Pancreas (tissue), 10 donors: ENCODE measurements at places on chromosomes 12 and 14. TPM values are rescaled to one million over a fixed set of nuclear protein-coding genes. Genes with fewer than 3 reads are reported as not detected.

LRRK2 gene
- total RNA-seq: 5.7 TPM

CCDC197 gene
- total RNA-seq: not detected

- DNase-seq: no peak
These were observed 57.9 kb downstream of the GNS start for GRCh38 chr12:64701283-64701682.

DEPDC4 gene
- total RNA-seq: 1.6 TPM

- DNase-seq: no peak
These were observed 204.5 kb downstream of the MON2 start for GRCh38 chr12:62670986-62671720.

DNA sequence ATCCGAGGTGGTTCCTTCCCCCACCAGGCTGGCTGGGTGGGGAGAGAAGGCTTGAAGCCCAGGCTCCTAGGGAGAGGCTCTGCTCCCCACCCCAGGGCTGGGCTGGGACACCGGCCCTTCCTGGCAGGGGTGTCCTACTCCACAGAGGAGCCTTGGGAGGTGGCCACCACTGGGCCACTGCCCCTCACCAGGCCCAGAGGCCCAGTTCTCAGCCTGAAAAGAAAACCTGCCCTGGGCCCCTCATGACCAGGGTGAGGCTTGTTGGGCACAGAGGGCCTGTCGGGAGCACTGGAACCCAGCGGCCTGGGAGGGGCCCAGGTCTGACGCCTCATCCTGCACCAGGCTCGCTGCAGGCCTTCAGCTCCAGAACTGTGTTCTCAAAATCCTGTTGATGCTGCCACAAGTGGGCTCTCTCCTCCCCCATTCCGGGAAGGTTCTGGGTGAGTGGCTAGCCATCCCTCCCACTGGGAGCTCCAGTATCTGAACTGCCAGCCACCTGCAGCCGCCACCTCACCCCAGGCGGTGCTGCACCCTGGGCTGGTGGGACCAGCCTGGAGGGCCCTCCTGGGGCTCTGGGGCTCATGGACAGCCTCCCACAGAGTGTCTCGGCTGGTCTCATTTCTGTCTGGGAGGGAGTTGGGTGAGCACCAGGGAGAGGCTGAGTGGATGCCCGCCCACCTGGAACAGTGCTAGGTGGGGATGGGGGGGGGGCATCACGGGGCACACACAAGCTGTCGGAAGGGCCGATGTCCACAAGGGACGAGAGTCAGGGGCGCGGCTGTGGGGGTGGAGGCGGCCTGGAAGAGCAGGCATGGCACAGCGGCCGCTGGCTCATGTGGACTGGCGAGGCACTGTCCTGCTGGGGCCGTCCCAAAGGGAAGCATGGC lies 11.8 kb downstream of the BAG5 start:
- no peak for DNase-seq

P2RX2 gene
- total RNA-seq: not detected

GRCh38 chr14:20607617-20608016 lies 16.4 kb upstream of the RNASE12 start:
- DNase-seq: no peak

DNA sequence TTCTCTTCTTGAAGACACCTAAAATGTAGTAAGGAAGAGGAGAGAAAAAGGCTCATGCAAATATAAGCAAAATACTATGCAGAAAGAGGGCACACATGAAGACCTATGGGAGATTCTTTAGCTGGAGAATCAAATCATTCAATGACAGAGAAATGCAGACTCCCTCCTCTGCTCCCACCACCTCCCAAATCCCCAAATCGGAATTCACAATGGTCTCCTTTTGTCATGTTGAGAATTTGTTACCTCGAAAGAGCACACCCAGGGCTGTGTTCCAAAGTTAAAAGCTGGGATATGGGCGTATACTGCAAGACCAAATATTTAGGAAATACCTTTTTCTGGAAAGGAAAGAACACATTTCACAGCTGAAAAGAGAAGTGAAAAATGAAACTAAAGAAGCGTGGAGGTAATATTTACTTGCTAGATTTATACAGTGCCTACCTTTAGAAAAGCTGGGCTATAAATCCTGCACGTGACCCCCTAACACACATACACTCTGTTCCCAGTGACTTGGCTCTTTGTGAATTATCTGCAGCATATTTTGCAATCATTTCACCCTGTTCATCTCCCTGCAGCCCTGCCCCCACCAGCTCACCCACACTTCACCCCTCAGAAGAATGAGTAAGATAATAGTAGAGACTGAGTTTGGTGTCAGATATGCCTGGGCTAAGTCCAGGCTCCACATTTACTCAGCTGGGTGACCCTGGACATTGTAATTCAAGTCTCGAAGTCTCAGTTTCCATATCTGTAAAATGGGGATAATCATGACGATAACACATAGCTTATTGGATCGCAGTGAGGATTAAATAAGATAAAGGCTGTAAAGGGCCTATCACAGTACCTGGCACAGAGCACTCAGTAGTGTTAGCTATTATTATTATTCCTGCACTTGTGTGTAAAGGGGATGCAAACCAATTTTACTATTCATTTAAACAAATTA lies 2.9 kb upstream of the CACNA1C start:
- no peak for DNase-seq

RDH12 gene
- total RNA-seq: 2.5 TPM

DNA sequence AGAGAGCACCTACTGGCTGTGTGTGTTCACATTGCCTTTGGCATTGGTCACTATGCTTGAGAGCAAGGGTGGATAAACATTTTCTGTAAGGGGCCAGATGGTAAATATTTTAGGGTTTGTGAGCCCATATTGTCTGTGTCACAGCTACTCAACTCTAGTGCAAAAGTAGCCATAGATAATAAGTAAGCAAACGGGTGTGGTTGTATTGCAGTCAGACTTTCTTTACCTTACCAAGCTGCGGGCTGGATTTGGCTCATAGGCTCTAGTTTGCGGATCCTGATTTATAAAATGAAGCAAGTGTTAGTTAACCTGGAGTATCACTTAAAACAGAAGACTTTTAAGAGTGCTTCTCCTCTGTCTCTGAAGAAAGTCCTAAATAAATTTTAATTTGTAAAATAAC lies 169.0 kb downstream of the KICS2 start:
- no peak for DNase-seq

SAMD4A gene
- 11.0 TPM for total RNA-seq

DNA sequence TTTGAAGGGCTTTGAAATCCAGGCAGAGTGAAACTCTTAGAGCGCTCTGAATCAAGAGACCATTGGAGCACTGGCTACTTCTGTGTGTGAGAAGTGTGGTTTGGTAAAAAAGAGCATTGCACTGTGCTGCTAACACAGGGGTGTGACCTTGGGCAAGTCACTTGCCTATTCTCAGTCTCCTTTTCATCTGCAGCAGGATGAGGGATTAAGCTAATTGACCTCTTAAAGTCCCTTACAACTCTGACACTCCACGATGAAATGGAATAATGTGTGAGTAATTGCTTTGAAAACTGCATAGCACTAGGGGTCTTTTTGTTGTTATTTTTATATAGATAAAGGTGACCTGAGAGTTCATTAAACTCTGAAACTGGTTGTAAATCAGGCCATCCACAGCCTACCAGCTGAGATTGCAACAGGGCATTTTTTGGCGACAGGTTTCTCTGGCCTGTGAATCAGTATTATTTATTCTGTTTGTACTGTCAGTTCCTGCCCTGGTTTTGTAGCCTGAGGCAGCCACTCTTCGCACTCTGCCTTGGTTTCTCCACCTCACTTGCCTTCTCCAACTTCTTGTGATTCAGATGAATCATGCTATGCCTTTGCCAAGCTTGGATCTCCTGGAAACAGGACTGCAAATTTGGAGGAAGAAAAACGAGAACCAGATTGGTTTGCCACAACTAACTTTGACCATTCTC lies 159.9 kb upstream of the PARP11 start:
- DNase-seq: no peak

- no peak for DNase-seq
These were observed 117.3 kb upstream of the ARID2 start for GRCh38 chr12:45612044-45612794.

GRCh38 chr12:81811778-81812125 lies 52.6 kb upstream of the PPFIA2 start:
- DNase-seq: no peak

DNA sequence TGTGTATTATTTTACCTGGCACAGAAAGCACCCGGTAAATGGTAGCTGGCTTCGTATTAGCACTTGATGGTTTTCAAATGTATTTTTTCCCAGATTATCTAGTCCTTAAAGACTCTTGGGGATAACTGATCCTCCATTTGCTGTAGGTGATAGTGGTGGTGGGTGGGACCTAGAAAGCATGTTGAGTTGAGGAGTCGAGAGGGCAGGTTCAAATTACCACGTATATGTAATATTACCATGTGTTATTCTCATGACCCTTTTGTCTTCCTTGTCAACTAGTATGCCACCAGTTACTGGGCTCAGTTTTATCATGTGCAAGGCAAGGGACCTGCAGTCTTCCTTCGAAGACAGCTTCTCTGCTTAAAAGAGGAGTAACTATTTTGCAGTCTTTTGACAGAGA lies 1.8 kb downstream of the GLRX5 start:
- no peak for DNase-seq

- no peak for DNase-seq
These were observed 116.0 kb downstream of the CACNA1C start for GRCh38 chr12:2168808-2169207.

DNA sequence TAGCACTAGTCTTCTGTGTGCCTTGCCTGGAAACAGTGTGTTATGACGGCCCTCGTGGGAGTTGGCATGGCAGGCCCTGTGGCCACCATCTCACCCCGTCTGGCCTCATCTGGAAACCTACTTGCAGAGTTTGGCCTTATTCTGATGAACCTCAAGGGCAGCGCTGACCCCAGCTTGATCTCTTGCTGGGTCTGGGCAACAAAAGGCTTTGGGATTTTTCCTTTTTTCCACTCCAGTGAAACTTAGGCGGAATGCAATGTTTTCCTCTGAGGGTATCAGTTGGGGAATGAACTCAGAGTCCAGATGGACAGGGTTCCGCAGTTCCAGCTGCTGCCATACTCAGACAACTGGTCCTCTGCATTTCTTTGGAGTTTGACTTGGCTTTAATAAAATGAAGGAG lies 15.9 kb downstream of the CACNA1C start:
- DNase-seq: no peak

DNA sequence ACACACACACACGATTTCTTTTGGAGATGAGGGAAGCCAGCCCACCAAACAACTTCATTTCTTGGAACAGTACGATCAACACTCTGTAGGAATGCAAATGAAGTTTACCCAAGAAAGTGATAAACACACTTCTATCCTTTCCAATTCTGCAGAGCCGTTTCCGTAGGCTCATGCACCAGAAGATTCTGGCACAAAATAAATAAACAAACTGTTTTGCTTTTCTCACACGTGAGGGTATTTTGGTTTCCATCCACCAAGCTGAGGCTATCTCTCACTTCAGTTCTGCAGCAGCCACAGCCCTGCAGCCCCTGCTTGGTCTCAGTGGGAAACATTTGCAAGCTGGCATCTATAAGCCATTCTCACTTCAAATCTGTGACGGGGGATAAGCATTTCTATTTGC lies 15.3 kb upstream of the TSPAN11 start:
- no peak for DNase-seq

DNA sequence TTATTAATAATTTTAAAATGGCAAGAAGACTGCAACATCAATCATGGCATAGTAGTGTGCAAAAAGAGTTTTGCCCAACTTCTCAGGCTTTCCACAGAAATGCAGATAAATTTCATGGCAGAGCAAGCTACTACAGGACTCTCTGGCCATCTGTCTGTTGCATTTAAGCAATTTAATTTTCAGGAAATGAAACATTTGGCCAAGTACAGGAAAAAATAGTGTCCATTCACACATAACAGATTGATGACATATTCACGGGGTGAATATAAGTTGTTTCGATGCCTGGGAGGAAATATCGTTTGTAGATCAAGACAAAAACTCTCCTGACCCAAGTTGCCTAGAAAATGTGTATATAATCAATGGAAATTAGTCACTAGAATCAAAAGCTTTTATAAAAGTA lies 324.0 kb downstream of the PRKD1 start:
- DNase-seq: no peak

GRCh38 chr14:69880044-69880487 lies 850 bp downstream of the SMOC1 start:
- peak; percentile 26 for DNase-seq

PLEKHG7 gene
- 0.13 TPM for total RNA-seq

DNA sequence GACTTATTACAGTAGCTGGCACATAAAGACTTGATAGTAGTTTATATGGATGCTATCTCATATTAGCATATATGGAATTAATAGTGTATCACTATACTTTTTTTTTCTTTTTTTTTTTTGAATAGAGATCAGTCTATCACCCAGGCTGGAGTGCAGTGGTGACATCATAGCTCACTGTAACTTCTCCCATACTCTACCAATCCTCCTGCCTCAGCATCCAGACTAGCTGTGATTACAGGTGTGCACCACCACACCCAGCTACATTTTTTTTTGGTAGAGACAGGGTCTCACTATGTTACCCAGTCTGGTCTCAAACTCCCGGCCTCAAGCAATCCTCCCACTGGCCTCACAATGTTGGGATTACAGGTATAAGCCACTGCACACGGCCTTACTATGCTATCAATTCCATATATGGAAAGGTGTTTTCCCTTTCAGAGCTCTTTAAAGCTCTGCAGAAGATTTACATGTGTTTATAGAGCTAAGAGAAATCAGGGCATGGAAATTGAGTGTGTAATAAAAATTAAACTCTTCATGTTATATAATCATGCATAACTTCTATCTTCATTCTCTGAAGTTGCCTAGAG lies 1.8 kb upstream of the TBK1 start:
- DNase-seq: no peak

SIX6 gene
- total RNA-seq: not detected

- DNase-seq: peak; percentile 21
These were observed 235.0 kb downstream of the ATP23 start for GRCh38 chr12:58176296-58176869.

APOLD1 gene
- total RNA-seq: 2.8 TPM

PXN gene
- total RNA-seq: 20.9 TPM

GRCh38 chr12:25001311-25001710 lies 52.4 kb upstream of the BCAT1 start:
- DNase-seq: no peak

DNA sequence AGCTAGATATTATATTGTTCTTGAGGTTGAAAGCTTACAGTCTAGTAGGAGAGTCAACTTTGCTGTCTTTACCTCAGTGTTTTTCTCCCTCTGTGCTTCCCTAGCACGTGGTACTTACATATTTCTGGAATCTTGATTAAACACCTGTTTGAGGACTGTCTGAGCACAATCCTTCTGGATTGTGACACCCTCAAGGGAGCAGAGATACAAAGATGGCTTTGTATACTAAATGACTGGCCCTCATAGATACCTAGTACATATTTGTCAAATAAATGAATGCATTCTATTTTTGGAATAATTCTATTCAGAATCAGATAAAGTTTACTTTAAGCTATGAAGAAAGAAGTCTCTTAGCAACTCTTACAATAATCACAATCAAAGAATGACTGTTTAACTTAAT lies 113.3 kb downstream of the LRRK2 start:
- no peak for DNase-seq

TMEM120B gene
- total RNA-seq: 11.2 TPM
